ENCODE measurements at places on chromosomes 5 and 9. TPM values are rescaled to one million over a fixed set of nuclear protein-coding genes. Genes with fewer than 3 reads are reported as not detected.

GALNT12 gene
- total RNA-seq, result 16.1 TPM

HMGCS1 gene
- 20.7 TPM for total RNA-seq

PTPRD gene
- 7.1 TPM for total RNA-seq

GRCh38 chr5:42301349-42301748 is 121.9 kb upstream of the GHR start:
- no peak for DNase-seq

DNA sequence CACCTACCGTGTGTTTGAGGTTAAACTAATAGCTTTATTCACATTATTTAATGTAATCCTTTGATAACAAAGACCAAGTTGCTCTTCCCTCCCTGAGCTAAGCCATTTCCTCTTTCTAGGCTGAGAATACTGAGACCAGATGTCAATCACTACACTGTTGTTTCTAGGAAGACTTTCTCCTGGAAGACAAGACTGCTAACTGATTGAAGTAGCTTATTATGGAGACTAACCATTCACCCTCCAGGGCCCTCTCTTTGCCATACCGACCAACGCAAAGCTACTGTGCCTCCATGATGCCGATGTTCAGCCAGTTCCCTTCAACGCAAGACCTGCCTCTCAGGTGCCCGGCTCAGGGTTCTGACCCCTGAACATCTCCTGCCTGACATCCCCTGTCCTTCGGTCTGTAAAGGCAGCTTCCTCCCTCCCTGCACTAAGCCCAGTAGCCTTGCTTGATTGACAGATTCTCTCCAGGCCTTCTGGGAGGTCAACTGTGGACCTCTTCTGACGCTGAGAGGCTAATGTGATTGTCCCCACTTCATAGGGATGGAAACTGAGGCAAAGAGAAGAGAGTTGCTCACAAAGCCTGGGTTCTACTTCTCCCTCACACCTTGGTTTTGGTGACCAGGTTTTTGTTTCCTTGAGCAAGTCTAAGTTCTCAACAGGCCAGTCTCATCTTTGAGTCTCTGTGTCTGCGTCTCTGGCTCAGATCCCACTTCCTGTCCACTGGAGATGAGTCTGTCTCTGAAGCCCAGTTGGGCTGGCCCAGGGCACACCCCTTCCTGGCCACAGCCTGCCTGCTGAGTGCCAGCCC is 259.7 kb upstream of the IRX2 start:
- peak; percentile 29 for DNase-seq

DNA sequence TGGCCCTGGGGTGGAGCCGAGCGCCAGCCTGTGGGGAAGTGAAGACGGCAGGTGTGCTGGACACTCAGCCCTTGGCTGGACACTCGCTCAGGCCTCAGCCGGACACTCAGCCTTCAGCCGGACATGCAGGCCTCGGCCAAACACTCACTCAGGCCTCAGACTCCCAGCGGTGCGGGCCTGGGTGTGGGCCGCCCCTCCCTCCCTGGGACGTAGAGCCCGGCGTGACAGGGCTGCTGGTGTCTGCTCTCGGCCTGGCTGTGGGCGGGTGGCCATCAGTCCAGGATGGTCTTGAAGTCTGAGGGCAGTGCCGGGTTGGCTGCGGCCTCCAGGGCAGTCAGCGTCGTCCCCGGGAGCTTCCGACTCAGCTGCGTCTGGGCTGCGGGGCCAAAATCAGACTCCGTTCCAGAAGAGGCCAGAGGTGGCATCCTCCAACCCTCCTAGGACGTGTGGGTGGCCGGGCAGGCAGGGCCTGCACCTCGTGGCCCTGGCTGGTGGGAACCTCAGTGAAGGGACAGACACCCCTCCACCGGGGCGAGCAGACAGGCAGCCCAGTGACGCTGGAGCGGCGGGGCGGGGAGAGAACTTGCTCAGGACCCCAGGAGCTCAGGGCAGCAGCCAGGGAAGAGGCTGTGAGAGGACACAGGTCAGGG is 28.4 kb downstream of the SLC6A18 start:
- no peak for DNase-seq

Data from sigmoid colon (tissue), 7 donors.